HEK293T (cell line): ENCODE measurements at places on chromosomes 1 and 21.

GRCh38 chr1:109388884-109389637, 8.7 kb downstream of the SORT1 start:
- DNase-seq: no peak

- no peak for DNase-seq
Observed at GRCh38 chr1:156740237-156740740, 599 bp downstream of the MRPL24 start.

DNA sequence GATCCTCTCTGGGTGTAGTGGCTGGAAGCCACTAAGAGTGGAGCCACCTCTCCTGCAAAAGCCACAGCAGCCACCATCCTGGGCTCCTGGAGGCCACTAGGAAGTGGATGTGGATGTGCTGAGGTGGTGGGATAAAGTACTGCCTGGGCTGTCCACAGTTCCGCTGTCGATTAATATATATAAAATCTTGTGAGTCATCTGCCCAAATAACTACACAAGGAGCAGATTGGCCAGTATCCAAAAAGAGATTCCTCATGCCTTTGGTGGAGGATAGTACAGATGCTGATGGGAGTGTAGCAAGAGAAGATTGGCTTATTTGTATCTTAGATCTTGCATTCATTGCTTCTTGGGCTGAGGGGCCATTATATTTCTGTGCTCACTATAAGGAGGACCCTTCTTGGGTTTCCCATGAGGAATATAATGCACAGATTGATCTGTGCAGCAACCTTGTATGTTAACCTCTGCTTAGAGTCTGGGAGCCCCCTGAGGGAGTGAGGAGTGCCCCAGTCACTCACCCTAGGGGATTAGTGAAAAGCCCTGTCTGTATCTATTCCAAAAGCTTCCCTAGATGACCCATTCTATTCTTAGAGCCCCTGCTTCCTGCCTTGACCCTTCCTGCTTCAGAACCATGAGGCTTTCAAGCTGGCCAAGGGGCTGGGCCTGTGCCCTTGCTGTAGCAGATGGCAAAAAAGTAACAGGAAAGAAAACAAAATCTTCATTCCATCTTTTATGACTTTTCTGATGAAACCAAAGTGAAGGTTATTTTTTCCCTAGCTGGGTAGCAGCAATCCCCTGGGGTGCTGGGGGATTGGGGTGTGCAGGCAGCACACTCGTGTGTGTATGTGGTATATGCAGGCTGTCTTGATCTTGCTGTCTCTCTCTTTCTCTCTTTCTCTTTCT, 31.7 kb downstream of the RCSD1 start:
- no peak for DNase-seq

DNA sequence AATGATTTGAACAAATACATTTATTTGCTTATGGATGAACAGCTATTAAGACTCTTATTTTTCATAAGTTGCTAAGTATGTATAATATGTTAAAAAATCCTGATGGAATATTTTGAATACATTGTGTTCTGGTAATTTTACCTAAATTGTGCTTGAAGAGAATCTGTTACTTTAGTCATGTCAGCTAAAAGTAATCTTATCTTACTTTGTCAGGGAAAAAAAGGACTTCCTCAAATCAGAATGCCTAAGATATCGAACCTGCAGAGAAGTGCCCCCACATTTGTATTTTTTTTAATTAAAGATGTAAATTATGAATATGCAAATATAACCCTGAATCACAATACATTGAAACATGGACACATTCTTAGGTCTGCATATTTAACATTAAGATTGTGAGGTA, 1331.7 kb downstream of the MRPL39 start:
- DNase-seq: no peak

GRCh38 chr1:28775121-28775942, 36.6 kb upstream of the OPRD1 start:
- DNase-seq: no peak

- no peak for DNase-seq
Observed at GRCh38 chr1:232150770-232151548, 479.0 kb downstream of the SIPA1L2 start.

DNA sequence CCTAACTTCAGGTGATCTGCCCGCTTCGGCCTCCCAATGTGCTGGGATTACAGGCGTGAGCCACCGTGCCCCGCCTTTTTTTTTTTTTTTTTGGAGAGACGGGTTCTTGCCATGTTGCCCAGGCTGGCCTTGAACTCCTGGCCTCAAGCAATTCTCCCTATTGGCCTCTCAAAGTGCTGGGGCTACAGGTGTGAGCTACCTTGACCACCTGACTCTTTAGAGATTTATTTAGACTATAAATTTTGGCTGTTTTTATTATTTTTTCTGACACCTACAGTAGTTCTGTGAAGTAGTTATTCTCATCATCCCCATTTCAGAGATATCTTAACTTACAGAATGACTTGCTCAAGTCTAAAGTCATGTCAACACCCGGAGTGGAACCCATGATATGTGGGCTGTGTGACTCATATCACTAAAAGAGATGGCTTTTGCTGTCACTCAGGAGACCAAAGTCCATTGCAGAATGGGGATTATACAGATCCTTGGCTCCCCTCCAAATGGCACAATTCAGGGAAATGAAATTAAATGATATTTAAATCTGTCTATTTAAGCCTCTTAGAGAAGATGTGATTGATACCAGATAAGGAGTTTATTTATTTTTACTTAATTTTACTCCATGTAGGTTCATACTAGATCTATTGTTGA, 93.2 kb downstream of the CTH start:
- no peak for DNase-seq

DNA sequence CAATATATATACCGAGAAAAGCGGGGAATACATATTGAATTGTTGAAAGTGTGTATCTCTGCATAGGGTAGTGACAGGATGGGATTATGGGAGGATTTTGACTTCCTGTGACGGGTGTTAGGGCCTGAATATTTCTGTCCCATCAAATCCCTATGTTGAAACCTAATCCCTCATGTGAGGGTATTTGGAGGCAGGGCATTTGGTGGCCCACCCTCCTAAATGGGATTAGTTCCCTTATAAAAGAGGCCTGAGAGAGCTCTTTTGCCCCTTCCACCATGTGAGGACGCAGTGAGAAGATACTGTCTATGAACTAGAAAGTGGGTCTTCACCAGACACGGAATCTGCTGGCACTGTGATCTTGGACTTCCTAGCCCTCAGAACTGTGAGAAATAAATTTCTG, 137.3 kb downstream of the ZSCAN20 start:
- no peak for DNase-seq

- no peak for DNase-seq
Observed at GRCh38 chr1:152343006-152343405, 16.8 kb downstream of the FLG2 start.

GRCh38 chr1:26618561-26618960, 77.3 kb upstream of the ARID1A start:
- no peak for DNase-seq

DNA sequence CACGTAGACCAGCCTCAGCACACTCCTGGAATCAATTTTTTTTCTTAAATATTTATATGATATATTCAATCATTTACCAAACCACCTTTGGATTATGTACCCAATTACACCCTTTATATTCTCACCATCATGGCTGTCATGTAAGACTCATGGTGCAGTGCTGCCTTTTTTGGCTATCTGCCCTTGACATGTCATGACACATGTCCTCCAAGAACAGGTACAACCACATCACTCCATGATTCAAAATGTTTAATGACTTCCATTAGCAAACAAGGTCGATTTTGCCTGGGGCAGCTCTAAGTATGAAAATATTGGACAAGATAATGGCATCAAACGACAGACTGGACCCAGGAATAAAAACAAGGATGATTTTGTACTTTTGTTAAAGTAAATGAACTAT, 861.1 kb upstream of the ADAMTS5 start:
- no peak for DNase-seq

- peak; percentile 35 for DNase-seq
Observed at GRCh38 chr1:169601096-169601881, 15.0 kb upstream of the F5 start.

GRCh38 chr1:95255826-95256225, 21.8 kb downstream of the RWDD3 start:
- DNase-seq: no peak

DNA sequence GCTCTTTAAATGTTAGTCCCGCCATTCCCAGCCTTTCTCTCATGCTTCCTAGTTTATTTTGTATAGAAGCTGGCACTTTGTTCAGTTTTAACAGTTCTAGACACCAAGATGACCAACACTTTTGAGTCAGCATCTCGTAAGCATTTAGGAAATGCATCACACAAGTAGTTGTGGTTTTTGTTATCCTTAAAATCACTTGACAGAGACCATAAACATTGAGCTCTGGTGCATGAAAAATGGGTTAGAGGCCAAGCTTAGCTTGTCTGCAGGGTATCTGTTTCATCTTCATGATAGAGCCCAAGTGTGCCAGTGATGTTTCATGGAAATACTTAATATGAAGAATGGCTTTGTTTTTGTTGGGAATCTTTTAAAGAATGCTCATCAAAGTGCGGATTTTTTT, 159.7 kb downstream of the DISP1 start:
- no peak for DNase-seq

- DNase-seq: peak; percentile 54
Observed at GRCh38 chr1:101282314-101283038, 45.7 kb downstream of the S1PR1 start.

GRCh38 chr1:11365744-11366387, 92.9 kb downstream of the UBIAD1 start:
- DNase-seq: no peak

- no peak for DNase-seq
Observed at GRCh38 chr1:239233626-239234025, 152.7 kb upstream of the CHRM3 start.

DNA sequence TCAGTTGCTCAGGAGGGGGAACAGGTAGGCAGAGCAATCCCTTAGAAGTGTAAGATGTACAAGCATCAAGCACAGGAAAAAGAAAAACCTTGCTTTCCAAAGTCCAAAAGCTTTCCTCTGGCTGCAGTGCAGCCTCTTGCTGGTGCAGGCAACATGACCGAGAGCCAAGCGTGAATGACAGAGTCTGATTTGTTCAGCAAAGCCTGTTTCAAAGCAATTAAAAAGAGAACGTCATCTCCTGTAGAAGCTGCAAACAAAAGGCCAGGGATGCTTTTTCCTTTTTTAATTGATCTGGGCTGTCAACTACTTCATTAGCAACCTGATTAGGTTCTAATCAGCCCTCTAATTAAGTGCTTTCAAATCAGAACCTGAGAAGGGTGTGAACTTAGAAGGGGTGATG, 38.2 kb upstream of the PLA2G2C start:
- DNase-seq: no peak

GRCh38 chr21:46100906-46101305, 3.0 kb downstream of the COL6A2 start:
- DNase-seq: no peak

DNA sequence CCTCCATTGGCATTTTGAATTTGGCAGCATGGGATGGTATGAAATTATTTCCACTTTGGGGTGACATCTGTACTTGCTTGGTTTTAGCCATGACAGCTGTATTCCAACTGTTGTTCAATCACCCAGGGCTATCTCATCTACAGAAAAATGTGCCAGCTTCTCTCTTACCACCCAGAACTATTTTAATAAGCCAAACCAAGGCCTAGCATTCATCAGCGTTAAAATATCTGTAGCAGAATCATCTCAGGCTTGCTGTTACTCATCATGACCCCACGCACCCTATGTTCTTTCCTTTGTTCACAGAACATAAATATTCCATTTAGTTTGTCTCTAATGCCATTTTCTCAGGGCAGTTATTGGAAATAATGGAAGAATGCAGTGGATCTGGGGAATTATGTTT, 49.8 kb downstream of the GIPC2 start:
- DNase-seq: no peak

DNA sequence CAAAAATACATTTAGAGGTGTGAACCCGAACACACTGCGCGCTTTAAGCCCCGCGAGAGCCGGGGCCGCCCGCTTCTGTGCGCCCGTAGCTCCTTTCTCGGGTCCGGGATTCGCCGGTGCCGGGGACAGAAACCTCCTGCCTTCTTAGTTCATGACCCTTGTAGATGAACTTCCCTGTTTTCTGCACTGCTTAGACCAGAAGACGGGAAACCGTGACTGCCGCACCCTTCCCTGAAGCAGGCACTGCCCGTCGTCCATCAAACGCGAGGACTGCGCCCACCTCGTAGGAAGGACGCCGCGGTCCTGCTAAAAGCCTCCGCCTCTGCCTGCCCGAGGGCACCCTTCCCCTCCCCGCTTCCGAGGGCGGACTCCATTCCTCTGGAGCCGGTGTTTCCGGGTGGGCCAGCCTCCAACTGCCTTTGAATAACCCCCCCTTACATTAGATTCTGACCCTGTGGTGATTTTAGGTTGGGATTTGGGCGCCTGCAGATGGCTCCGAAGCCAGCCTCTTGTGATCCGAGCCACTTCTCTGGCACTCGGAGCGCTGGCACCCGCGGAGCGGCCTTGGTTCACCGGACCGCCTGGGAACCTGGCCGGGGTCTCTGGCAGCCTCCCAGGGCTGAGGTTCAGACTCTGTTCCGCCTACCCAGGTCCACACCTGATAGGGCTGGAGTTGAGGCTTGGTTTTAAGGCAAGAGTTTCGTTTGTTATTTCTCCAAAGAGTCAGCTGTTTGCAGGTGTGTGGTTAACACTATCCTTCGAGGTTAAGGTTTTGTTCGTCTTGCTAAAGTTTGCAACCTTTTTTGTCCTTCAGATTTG, 1.2 kb upstream of the PTTG1IP start:
- DNase-seq: no peak
